ENCODE measurements at places on chromosomes 7 and 10. TPM values are rescaled to one million over a fixed set of nuclear protein-coding genes. Genes with fewer than 3 reads are reported as not detected.

The COL26A1 gene
- total RNA-seq: not detected

The ARMC3 gene
- total RNA-seq: not detected

The SORCS1 gene
- total RNA-seq: under 0.01 TPM

The ANKRD1 gene
- total RNA-seq: under 0.01 TPM

The HOXA6 gene
- total RNA-seq: 3.6 TPM

The TMEM248 gene
- 59.6 TPM for total RNA-seq

DNA sequence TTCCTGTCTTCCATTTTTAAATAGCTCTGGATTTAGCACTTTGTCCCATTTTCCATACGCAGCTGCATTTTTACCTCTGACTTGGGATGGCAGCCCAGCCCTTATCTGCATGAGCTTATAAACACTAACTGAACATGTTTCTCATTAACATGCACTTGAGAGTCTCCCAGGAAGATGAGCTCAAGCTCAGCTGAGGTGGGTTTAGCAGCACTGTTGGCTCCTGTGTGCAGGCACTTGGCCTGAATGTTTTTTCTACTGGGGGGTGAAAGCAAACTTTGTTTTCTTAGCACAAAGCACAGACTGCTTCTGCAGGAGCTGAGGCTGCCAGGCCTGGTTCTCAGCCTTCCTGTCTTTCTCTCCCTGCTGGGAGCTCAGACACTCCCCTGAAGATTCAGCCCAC, 1093.6 kb upstream of the AUTS2 start:
- no peaks in the 10 kb centered on the region for H3K27me3 ChIP-seq
- no peak overlapping the region for H3K4me3 ChIP-seq
- H3K36me3 ChIP-seq: no peaks in the 10 kb centered on the region
- H3K27ac ChIP-seq: no peak overlapping the region
- DNase-seq: peak; percentile 22

DNA sequence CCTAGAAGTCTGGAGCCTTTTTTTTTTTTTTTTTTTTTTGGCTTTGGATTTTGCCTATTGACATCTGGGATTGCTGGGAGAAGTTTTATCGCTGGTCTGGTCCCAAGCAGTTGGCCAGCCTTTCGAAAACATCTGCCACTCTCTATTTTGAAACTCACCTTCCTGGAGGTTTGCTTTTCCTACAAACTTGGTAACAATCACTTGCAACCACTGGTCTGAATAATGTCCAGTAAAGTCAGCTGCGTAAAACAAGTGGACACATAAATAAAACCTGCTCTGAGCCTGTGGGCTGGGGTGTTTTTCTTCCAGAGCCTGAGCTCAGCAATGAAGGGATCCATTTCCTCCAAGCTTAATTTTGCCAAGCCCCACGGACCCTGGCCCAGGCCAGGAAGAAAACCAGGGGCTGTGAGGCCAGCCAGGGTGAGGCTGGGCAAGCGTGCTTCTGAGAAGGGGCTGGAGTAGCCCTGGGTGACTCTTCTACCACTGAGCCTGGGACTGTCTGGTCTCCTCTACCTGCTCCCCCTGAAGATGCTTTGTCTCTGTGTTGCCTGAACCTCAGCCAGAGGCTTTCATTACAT, 202.2 kb downstream of the GFRA1 start:
- H3K4me3 ChIP-seq: no peak overlapping the region
- no peak overlapping the region for H3K27ac ChIP-seq
- DNase-seq: no peak
- no peaks in the 10 kb centered on the region for H3K4me1 ChIP-seq

- DNase-seq: peak; percentile 10
- H3K27me3 ChIP-seq: no peaks in the 10 kb centered on the region
- H3K36me3 ChIP-seq: no peaks in the 10 kb centered on the region
- no peaks in the 10 kb centered on the region for H3K4me1 ChIP-seq
Measured at GRCh38 chr7:115135769-115136410, 214.0 kb downstream of the MDFIC start.

- no peaks in the 10 kb centered on the region for H3K27me3 ChIP-seq
- H3K4me3 ChIP-seq: no peak overlapping the region
- no peaks in the 10 kb centered on the region for H3K4me1 ChIP-seq
- DNase-seq: no peak
- H3K36me3 ChIP-seq: no peaks in the 10 kb centered on the region
Measured at GRCh38 chr10:130061760-130062159, 48.9 kb downstream of the C10orf143 start.

GRCh38 chr7:96196676-96197075, 125.2 kb downstream of the SLC25A13 start:
- H3K36me3 ChIP-seq: peaks cover 1% of the 10 kb centered on the region
- no peak for DNase-seq
- no peak overlapping the region for H3K4me3 ChIP-seq
- no peaks in the 10 kb centered on the region for H3K27me3 ChIP-seq
- H3K27ac ChIP-seq: no peak overlapping the region
- no peaks in the 10 kb centered on the region for H3K4me1 ChIP-seq

DNA sequence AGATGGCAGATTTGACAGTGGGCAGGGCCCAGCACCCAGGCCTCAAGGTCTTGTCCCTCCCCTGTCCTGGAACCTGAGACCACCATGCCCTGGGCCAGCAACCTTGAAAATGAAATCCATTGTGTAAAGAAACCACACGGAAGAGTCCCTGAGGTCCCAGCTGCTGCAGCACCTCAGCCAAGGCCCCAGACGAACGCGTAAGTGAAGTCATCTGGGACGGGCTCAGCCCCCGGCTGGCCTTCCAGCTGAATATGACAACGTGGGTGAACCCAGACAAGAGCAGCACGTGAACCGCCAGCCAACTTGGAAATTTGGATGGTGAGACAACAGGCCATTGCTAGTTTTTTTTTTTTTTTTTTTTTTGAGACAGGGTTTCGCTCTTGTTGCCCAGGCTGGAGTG, 70.3 kb downstream of the CYTH3 start:
- no peak overlapping the region for H3K4me3 ChIP-seq
- peaks cover 1% of the 10 kb centered on the region for H3K36me3 ChIP-seq
- H3K27ac ChIP-seq: no peak overlapping the region
- H3K27me3 ChIP-seq: no peaks in the 10 kb centered on the region
- peaks cover 8% of the 10 kb centered on the region for H3K4me1 ChIP-seq

DNA sequence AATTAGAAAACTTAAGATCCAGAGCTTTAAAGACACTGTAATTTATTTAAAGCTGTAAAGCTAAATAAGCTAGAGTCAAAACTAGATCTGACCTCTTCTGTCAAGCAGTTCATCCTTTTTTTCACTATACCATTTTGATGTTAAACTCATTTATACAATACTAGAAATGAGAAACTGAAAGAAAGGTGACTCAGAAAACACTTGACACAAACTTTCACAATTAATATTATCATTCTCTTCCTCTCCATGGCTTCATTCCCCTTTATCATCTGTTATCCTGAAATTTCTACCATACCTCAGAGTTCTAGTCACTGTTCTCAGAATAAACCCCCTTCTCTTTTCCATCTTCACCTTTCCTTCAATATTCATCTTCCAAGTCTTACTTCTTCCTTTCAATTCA, 1.3 kb downstream of the FIGNL1 start:
- no peaks in the 10 kb centered on the region for H3K36me3 ChIP-seq
- H3K27me3 ChIP-seq: no peaks in the 10 kb centered on the region
- no peaks in the 10 kb centered on the region for H3K4me1 ChIP-seq
- no peak overlapping the region for H3K27ac ChIP-seq
- no peak for DNase-seq

- no peak for DNase-seq
- H3K36me3 ChIP-seq: no peaks in the 10 kb centered on the region
- no peak overlapping the region for H3K27ac ChIP-seq
- H3K4me1 ChIP-seq: no peaks in the 10 kb centered on the region
Measured at GRCh38 chr10:92382631-92383030, 91.7 kb downstream of the MARCHF5 start.

DNA sequence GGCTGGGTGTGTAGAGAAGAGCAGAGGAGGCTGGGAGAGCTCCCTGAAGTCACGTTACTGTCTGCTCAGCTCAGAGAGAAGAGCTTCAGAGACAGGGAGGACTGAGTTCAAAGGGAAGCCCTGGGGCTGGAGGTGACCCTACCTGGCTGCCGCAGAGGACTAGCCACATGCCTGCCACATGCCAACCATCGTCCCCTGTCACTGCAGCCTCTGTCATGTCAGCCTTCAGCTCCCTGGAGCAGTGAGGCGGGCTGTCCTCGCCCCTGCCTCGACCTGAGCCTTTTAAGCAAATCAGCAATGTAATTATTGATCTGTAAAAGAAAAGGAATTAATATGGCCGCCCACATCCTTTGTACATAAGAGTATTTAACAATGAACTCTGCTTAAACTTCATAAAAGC, 89.3 kb upstream of the RET start:
- no peak overlapping the region for H3K4me3 ChIP-seq
- no peak for DNase-seq
- H3K4me1 ChIP-seq: no peaks in the 10 kb centered on the region
- no peaks in the 10 kb centered on the region for H3K36me3 ChIP-seq

- H3K4me3 ChIP-seq: no peak overlapping the region
- H3K27me3 ChIP-seq: no peaks in the 10 kb centered on the region
- H3K4me1 ChIP-seq: peaks cover 9% of the 10 kb centered on the region
- H3K36me3 ChIP-seq: no peaks in the 10 kb centered on the region
Measured at GRCh38 chr10:61832866-61833481, 68.5 kb upstream of the ARID5B start.

GRCh38 chr10:51878695-51879094, 179.3 kb upstream of the CSTF2T start:
- no peak for DNase-seq
- H3K27me3 ChIP-seq: no peaks in the 10 kb centered on the region
- H3K36me3 ChIP-seq: no peaks in the 10 kb centered on the region
- peaks cover 7% of the 10 kb centered on the region for H3K4me1 ChIP-seq

DNA sequence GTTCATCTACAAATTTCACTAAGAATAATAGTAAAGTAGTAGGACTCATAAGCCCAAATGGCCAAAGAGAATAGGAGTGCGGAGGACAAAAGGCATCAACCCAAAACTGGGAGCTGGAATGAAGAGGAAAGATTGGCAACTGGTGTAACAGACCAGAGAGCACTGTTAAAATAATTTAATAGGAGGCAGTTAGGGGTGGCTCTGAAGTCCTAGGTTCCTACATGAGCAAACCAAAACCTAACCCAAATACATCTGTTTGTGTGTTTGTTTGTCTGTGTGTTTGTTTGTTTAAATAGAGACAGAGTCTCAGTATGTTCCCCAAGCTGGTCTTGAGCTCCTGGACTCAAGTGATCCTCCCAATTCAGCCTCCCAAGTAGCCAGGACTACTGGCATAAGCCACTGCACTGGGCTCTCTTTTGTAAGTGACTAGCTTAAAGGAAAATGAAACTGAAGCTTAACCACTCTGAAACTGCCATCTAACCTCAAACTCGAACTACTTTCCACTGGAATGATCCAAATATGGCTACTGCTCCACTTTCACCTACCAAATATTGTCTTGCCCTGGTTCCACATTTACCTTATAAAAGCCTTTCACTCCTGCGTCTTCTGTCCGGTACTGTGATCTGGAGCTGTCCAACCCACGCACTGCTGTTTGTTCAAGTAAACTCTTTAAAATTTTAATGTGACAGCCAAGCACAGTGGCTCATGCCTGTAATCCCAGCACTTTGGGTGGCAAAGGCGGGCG, 94.9 kb downstream of the AKR1D1 start:
- no peaks in the 10 kb centered on the region for H3K27me3 ChIP-seq
- no peak for DNase-seq
- H3K4me3 ChIP-seq: no peak overlapping the region
- no peak overlapping the region for H3K27ac ChIP-seq
- no peaks in the 10 kb centered on the region for H3K4me1 ChIP-seq

- no peaks in the 10 kb centered on the region for H3K4me1 ChIP-seq
- H3K27me3 ChIP-seq: no peaks in the 10 kb centered on the region
- no peak for DNase-seq
- H3K4me3 ChIP-seq: no peak overlapping the region
- no peaks in the 10 kb centered on the region for H3K36me3 ChIP-seq
Measured at GRCh38 chr10:108620821-108621534, 1302.3 kb downstream of the XPNPEP1 start.

DNA sequence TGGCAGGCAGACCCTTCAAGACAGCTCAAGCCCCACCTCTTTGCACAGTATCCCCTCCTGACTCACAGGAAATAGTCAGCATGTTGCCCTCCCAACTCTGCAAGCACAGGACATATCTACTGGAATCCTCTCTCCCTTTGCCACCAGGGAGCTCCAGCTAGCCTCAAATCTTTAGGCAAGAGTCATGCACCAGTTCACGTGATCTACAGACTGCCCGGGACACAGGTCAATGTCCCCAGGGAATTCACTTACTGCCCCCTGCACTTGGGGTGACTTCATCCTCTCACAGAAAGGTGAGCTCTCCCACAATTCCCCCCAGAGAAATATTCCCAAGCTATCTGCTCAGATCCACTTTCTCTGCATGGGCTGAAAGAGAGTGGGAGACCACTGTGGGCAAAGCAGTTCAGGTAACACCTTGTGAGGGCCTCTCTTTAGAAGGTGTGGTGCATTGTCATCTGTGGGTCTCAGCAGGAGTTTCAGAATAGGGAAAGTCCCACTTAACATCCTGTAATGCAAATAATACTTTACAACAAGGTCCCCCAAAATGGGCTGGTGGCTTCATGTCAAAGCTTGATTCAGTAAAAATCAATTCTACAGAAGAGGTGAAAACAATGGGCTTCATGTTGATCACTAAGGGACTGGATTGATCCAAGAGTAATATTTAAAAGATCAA, 129.9 kb downstream of the NOC3L start:
- no peak overlapping the region for H3K27ac ChIP-seq
- no peak overlapping the region for H3K4me3 ChIP-seq
- no peak for DNase-seq
